ENCODE measurements at places on chromosomes 16 and 17.

DNA sequence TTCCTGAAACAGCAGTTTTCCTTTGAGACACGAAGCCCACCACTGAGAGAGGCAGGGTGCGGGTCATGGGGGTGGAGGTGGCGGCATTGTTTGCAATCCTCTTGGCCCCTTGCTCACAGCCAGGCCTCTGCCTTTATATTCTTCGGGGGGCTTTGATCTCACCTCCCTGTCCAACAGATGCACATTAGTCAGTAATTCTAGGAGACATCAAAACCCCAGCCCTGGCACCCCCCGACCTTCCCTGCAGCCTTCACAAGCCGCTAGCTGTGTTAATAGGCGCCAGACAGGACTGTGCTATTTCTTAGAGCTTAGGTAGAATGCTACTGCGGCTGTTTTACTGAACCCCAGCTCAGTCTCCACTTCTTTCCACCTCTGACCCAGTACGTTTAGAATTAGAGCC lies 212.6 kb downstream of the RBFOX1 start:
- DNase-seq, result no peak

DNA sequence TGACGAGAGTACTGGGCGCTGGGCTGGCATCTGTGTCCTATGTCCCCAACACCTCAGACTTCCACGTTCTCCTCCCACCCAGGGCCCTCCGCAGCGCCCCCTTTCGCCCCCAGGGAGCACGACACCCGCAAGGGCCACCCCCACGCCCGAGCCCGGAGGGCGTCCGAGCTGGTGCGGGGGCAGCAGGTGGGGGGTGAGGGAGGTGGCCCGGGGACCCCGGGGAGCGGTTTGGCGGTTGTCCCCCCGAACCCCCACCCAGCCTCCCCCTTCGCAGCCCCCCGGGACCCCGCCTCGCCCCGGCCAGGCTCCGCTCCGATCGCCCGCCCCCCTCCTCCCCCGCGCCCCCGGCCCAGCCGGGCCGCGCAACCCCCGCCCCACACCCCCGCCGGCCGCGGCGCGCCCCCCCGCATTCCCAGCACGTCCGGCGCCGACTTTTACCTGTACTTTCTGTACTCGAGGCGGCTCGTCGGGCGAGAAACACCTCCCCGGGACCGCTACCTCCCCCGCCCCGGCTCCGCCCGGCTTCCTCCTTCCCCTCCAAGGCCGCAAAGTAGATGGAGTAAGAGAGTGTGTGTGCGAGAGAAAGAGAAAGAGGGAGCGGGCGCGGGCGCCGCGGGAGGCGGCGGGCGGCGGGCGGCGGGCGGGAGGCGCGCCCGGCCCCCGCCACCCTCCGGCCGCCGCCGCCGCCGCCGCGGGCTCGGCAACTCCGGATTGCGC lies 901 bp downstream of the CDYL2 start:
- DNase-seq, result peak; percentile 19

- DNase-seq, result no peak
Measured at GRCh38 chr16:50887500-50888298, 145.8 kb downstream of the CYLD start.

DNA sequence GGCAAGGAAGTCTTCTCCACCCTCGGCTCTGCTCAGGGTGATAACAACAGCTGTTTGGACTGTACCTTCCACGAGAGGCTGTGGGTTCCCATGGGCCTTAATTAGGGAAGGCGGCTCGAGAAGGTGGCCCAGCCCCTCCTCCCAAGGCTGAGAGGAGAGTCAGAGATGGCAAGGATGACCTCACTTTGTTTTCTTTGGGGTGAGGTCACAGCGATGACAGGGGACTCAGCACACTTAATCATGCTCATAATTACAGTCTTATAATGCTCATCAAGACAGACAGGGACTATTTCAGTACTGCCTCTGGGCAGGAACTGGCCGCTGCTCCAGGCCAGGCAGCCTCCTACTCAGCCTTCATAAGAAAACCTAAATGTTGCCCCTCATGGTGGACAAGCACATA lies 19.7 kb downstream of the WFDC1 start:
- DNase-seq, result no peak

GRCh38 chr17:61395983-61396585 lies 3.6 kb upstream of the TBX2 start:
- DNase-seq, result no peak

- no peak for DNase-seq
Measured at GRCh38 chr17:67456103-67456502, 79.0 kb downstream of the PITPNC1 start.

DNA sequence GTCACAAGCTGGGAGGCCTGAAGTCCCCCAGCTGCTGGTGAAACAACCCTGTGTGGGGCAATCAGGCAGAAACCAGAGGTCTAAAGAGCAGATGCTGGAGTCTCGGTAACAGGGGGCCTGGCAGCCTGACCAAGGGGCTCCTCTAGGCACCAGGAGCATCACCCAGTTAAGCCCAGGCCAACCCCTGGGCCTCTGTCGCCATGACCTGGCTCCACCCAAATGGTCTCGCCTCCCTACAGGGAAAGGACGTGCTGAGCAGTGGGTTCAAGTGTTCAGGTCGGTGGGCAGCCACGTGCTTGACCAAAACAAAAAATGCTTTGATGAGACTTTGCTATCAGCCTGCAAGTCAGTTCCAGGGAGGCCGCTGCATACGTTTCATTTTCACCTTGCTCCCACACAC lies 240.3 kb downstream of the ZNF423 start:
- DNase-seq, result no peak

GRCh38 chr16:17011712-17012111 lies 459.0 kb downstream of the XYLT1 start:
- no peak for DNase-seq

- DNase-seq, result no peak
Measured at GRCh38 chr16:73420676-73421075, 372.7 kb upstream of the ZFHX3 start.

DNA sequence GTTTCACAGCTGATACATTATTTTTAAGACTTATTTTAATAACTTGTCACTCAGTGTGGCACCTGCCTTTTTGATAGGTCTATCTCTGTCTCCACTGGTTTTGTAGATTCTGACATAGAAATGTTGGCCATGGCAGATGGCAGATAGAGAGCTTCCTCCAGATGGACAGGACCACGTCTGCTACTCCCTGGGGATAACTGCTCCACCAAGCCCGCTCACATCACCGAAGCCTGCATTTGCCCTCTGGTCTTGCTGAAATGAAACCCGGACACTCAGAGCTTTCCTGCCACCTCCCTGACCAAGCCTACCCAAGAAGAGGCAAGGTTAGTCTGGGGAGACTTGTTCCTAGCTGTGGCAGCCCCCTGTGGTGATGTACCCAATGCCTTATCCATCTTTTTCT lies 16.4 kb upstream of the HAP1 start:
- no peak for DNase-seq

DNA sequence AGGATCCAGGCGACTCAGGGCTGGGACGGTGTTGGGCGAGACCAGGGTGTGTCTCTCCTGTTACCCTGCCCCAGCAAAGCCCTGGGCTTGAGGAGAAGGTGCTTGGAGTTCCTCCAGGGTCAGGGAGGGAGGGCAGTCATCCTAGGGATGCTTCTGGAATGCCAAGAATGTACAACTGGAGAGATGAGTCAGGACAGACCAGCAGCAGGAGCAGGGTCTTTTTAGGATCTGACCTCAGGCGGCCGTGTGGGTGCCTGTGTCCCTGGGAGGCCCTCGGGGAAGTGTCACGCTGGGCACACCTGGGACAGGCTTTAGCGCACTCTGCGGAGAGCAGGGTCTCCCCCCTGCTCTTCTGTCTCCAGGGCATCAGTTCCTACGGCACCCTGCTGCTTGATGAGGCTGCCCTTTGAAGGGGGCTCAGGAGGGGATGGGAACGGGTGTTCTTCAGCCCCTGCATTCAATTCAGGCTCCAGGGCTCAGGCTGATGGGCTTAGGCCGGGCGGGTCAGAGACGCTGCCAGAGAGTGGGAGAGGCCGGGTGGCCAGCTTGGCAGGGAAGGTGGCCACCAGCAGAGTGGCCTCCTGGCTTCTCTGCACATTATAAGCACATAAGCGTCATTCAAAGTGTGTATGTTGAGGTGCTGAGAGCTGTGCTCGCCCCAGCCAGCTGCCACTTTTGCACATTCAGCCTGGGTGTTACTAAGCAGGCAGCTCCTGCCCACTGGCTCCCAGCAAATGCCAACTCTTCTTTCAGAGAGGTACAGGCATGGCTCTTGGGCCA lies 8.4 kb upstream of the MTSS2 start:
- DNase-seq, result no peak

- no peak for DNase-seq
Measured at GRCh38 chr17:29682054-29682453, 59.3 kb upstream of the CORO6 start.

- no peak for DNase-seq
Measured at GRCh38 chr16:89344458-89344834, 126.9 kb downstream of the ZNF778 start.

GRCh38 chr17:37759014-37759637 lies 14.3 kb upstream of the HNF1B start:
- DNase-seq, result no peak

DNA sequence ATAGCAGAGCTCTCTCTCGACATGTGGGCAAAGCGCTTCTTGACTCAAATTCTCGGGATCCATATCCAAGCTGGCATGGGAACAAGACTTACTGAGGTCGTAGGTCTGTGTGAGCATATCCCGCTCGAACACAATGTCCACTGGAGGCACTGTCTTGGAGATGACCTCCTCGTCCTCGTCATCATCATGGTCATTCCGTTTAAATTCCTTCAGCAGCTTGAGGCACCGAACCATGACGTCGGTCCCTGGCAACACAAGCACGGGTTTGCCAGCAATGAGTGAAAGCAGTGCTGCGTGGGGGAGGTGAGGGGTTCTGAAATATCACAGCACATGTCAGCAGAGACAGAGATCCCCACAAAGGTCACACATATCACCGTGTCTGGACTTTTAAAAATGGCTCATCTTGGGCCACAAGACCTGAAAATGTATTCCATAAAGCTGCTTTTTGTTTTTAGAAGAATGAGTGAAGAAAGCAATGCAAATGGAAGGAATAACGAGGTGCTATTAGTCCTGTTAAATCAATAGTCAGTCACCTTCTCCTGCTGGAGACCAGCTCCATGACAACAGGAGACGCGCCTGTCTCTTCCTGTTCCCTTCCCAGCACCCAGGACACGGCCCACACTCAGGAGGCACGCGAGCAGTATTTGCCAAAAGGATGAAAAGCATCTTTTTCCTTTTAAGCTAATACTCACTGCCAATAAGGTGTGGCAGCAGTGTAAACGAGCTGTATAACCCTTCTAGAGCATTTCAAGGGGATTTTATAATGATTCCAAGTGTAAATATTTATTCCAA lies 37.9 kb downstream of the GTF3C1 start:
- DNase-seq, result no peak

DNA sequence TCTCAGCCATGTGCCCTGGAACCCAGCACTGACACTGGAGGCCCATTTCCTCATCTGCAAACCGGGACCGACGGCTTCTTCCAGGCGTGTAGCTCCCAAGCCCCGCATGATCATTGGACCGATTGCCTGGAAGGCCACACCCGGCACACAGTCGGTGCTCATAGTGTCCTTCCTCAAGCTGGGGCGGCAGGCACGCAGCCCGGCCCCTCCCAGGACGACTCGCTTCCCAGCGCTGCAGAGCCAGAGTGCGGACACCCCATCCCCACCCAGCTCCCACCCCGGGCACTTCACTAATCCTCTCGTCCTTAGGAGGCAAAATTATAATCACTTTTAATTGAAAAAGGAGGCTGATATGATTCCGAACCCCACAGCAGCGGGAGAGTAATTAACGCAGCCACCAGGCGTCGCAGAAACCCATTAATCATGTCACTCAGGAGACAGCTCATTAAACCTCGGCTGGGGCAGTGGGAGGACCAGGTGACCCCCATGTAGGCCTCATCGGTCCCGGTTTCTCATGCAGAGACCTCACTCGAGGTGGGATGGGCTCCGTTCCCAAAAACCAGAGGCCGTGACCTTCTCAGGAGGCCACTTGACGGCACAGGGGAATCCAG lies 33.1 kb downstream of the ZNF469 start:
- DNase-seq, result no peak

DNA sequence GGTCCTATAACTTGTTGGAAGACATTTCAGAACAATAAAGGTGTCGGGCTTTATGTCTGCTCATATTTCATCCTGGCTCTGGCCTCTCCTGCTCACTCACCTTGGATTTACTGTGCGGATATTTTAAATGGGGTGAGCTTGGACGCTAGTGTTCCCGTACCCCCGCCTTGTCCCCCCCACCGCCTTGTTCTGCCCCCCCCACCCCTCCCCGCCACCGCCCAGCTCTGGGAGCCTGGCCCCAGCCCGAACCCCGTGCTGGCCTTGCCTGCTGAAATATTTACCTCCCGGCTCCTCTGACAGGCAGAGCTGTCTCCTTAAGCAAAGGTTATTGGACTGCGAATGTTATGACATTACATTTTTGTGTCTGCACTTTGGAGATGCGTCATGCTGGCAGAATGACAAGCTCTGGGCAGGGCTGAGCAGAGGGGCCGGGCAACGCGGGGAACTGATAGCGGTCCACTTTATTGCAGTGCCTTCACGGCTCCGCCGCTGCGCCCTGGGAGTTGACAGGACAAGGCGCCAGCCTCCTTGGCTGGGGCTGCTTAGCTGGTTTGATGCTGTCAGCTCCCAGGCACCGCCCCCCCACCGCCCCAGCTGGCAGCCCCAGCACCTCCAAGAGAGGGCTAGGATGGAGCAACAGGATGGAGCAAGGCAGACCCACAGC lies 222.5 kb upstream of the GSE1 start:
- peak; percentile 0 for DNase-seq

DNA sequence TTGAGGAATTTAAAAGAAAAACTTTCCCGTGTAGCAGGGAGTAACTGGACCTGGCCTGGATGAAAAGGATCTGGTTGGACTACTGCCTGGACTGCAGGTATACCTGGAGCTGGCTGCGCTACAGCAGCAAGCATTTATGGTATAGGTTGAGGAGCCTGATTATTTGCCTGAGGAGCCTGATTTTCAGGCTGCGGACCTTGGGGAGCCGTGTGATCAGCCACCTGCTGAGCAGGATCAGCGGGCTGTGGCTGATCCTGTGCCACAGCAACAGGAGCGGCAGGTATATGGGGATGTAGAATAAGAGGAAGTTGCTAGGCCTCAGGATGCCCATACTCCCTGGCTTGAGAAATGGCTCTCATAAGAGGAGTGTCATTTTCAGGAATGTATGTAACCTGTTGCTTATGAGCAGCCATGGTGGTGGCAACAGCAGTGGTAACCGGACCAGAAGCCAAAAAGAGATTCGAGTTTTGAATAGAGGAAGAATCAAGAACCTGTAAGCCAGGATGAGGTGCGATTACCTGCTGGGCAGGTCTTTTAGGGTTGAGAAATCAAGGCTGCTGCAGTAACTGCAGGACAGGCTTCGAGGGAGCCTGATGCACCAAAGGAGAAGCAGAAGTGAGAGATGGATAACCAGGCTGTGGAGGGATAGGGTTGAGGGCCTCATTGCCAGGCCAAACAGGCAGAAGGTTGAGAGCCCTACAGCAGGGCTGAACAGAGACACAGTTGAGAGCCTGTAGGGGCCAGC lies 60.9 kb upstream of the ARL4D start:
- no peak for DNase-seq

- DNase-seq, result no peak
Measured at GRCh38 chr17:44672479-44673093, 16.3 kb downstream of the MEIOC start.

- no peak for DNase-seq
Measured at GRCh38 chr17:74785096-74785980, 9.2 kb upstream of the NAT9 start.
